Activated T-cell treated with anti-CD3 and anti-CD28 coated beads for 4 hours (primary cell): ENCODE measurements at places on chromosomes 16 and 17.

DNA sequence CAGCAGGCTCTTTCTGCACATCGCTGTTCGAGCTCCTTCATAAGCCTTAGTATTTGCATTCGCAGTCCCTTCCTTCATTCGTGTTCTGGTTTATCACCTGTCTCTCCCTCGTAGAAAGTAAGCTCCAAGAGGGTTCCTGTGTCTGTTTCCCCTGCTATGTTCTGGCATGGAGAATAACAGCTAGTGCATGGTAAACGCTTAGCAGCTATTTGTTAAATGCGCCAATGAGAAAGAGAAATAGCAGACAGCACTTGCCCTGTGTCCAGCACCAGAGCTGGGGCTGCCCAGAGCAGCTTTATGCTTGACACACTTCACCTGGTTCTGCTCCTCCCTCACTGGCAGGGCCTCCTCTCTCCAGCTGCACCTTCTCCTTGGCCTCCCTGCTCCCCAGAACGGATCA is 5.5 kb downstream of the ZNF688 start:
- no peak for DNase-seq

DNA sequence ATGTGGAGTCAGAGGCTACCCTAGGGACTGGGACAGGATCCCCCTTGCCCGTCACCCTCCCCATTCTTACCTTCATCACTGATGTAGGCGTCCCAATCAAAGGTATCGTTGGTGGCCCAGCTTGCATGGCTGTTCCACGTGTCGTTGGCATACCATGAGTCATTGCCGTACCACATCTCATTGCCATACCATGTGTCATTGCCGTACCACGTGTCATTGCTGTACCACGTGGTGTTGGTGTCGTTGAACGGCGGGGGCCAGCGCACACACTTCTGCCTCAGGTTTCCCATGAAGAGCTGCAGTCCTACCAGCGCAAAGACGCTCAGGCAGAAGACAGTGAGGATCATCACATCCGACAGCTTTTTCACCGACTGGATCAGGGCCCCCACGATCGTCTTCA is 4.8 kb downstream of the SCN4A start:
- no peak for DNase-seq

GRCh38 chr17:65222214-65222738 is 85.1 kb downstream of the RGS9 start:
- DNase-seq, result no peak

GRCh38 chr17:44829523-44830358 is at the start of gene GJC1:
GJC1 (minus strand) TSS chr17:44830287; CDS start chr17:44805817, 24,470 bp downstream.
- no peak for DNase-seq

DNA sequence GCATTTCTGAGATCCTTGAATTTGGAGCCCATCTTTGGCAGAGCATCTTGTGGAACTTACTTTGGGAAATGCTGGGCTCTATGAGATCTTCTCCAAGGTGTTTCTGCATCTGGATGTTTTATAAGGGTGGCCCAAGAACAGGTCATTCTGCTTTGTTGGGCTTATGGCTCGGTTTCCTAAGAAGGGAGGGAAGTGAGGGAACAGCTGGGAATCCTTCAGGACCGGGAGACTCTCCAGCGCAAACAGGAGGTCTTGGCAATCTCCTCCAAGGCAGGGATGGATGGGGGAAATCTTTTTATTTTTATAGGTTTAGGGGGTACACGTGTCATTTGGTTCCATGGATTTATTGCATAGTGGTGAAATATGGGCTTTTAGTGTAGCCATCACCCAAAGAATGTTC is 54.7 kb downstream of the IRX3 start:
- DNase-seq, result no peak

DNA sequence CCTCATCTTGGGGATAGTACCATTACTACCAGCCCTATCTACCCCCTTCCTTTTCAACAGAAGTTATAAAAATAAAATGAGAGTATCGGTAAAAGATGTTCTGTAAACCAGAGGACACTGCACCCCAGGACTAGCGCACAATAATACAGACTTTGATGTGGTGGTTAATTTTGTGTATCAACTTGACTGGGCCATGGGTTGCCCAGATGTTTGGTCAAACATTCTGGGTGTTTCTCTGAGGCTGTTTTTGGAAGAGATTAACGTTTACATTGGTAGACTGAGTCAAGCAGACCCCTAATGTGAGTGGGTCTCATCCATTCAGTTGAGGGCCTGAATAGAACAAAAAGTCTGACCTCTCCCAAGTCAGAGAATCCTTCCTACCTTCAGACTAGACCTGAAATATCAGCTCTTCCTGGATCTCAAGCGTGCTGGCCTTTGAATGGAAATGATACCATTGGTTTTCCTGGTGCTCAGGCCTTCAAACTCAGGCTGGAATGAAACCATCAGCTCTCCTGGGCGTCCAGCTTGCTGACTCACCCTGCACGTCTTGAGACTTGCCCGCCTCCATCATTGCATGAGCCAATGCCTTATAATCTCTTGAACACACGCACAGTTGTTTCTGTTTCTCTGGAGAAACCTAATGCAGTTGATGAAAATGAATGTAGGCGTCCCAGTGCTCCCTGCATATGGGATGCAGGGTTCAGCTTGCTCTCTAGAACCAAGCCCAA is 10.1 kb downstream of the MRM1 start:
- no peak for DNase-seq

DNA sequence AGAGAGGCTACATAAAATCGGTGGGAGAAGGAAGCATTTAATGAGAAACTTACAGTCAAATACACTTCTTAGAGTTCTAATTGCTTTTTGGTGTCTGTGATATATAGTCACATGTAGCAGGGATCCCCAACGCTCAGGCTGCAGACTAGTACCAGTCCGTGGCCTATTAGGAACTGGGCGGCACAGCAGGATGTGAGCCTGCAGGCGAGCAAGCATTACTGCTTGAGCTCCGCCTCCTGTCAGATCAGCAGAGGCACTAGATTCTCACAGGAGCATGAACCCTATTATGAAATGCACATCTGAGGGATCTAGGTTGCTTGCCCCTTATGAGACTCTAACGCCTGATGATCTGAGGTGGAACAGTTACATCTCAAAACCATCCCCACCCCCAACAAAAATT is 158.5 kb downstream of the TANC2 start:
- no peak for DNase-seq

DNA sequence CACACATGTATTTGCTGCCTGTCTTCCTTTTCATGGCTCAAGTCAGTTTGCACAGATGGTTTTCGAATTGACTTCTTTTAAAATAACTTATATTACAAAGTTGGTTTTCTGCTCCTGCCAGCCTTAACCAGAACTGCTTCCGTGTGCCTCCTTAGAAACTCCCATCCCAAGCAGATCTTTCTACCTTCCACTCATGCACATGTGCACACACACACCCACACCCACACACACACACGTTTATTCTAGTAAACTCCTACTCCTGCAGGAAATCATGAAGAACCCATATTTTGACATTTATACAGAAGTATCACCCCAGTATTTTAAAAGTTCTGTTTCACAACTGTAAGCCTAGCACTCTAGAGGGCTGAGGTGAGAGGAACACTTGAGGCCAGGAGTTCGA is 329.5 kb upstream of the SOX9 start:
- no peak for DNase-seq

GRCh38 chr17:43369986-43370385 is 28.8 kb upstream of the ARL4D start:
- no peak for DNase-seq

DNA sequence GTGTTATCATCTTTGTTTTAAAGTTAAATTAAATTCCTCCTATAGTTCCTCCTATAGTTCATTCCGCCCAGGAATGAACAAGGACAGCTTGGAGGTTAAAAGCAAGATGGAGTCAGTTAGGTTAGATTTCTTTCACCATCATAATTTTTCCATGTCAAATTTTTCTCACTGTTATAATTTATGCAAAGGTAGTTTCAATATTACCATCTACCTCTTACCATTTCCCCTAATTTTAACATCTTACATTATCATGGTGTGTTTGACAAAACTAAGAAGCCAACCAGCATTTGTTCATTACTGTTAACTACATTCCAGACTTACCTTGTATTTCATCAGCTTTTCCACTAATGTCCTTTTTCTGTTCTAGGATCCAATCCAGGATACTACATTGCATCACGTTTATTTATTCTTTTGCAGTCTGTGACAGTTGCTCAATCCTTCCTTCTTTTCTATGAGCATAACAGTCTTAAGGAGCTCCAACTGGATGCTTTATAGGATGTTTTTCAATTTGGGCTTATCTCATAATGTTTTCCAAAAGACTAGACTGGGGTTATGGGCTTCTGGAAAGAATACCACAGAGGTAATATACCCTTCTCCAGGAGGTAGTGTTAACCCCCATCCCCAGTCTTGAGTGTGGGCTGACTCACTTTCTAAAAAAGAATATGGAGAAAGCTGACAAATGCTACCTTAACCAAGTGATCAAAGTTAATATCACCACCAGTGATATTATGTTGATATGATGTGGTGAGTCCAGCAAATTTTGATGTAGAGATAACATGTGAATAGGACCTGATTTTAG is 158.5 kb downstream of the PPM1E start:
- no peak for DNase-seq

GRCh38 chr17:34393401-34393800 is 30.4 kb upstream of the CCL1 start:
- no peak for DNase-seq

DNA sequence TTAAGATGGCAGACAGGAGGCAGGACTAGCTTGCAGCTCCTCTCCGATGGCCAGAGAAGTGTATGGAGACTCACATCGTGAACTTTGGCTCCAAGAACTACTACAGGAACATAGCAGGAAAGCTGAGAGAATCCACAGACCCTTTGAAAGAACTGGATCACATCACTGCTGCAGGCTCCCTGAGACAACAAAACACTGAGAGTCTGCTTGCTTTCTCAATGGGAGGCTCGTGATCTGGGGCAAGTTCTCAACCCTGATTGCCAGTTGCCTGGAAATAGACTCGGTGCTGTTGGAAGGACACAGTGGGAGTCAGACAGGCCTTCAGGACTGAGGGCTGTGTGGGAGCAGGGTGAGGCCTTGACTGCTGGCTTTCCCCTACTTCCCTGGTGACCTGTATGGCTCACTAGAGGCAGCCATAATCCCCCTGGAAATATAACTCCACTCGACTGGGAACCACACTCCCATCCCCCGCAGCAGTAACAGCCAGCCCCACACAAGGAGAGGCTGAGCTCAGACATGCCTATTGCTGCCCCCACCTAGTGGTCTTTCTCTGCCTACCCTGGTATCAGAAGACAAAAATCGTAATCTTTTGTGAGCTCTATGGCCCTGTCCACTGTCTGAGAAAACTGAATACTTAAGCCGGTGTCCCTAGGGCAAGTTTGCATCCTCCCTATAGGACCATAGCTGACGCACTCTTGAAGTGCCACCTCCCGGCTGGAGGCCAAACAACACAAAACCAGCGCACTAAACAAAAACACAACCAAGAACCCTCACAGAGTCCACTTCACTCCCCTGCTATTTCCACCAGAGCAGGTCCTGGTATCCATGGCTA is 238.4 kb downstream of the CEP112 start:
- DNase-seq, result no peak

GRCh38 chr16:19898924-19899604 is 14.4 kb upstream of the GPRC5B start:
- peak; percentile 27 for DNase-seq

GRCh38 chr17:11506635-11507034 is 91.6 kb upstream of the DNAH9 start:
- no peak for DNase-seq

DNA sequence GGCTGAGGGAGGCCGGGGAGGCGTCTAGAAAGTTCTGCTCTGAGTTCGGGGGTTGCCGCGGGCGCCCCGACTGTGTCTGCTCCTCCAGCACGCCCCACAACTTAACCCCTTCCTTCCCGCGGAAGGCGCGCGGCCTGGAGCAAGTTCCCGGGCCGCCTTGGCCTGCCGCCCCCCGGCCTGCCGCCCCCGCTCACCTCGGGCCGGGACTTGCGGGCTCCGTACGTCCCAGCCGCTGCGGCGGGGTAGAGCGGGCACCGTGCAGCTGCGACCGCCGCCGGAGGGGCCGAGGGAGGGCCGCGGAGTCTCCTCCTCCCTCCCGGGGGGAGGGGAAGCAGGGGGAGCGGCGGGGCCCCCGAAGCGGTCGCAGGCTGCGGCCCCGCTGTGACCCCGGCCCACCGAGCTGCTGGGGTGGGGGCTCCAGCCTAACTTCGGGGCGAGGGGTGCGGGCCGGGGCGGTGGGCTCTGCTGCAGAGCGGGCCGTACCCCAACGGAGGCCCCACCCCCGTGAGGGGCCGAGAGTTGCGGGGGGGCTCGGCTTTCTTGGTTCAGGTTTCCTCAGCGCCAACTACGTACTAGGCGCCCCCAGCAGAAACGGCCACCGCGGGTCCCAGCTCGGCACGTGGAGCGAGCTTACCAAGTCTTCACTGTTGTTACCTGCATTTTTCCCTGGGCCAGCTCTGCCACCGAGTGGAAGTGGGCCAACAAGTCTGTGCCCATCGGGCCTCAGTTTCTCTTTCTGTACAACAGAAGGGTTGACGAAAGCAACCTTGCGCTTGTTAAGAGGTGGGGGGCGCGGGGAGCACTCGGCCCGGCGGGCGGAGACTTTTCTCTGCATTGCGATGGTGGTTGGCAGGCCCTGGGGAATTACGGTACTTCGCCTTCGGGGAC is at the start of gene CCDC102A:
Gene CCDC102A, minus strand, starts transcription at position 266 of the 888 bp plus-strand sequence. CDS start 7,394 bp downstream, outside the sequence.
- DNase-seq, result no peak

- DNase-seq, result no peak
Measured at GRCh38 chr16:31880322-31880979, 6.8 kb downstream of the ZNF267 start.

- no peak for DNase-seq
Measured at GRCh38 chr17:50890675-50891516, 24.7 kb upstream of the TOB1 start.

- no peak for DNase-seq
Measured at GRCh38 chr17:69625474-69625873, 211.0 kb downstream of the MAP2K6 start.

DNA sequence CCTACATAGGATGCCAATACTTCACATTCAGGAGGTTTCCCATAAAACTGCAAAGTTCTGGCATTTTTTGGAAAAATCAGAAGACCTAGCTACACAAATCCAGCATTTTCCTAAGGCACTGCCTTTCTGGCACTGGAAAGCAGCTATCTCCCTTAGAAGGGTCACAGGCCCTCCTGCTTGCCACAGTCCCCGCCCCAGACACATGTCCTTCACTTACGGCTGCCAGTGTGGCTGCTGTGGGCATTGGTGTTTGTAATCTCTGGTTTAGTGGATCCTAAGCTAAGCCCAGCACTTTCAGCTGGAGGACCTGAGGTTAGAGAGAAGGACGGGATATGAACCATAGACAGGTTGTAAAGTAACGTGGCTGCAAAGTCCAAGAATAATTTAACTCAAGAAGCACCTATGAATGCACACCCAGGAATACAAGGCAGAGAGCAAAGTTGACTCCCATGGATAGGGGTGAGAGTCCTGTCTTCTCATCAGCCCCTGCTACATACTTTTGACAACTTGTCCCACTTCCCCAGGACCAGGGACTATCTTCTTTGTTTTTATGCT is 100.0 kb downstream of the XYLT1 start:
- no peak for DNase-seq

- peak; percentile 55 for DNase-seq
Measured at GRCh38 chr16:29007730-29008593, 23.1 kb downstream of the LAT start.

GRCh38 chr17:70320673-70321345 is 151.5 kb downstream of the KCNJ2 start:
- no peak for DNase-seq

GRCh38 chr16:19883296-19883965 is 1.2 kb downstream of the GPRC5B start:
- no peak for DNase-seq

GRCh38 chr16:78796221-78796866 is 696.9 kb downstream of the WWOX start:
- no peak for DNase-seq
